ENCODE measurements at places on chromosomes 1 and 21.

DNA sequence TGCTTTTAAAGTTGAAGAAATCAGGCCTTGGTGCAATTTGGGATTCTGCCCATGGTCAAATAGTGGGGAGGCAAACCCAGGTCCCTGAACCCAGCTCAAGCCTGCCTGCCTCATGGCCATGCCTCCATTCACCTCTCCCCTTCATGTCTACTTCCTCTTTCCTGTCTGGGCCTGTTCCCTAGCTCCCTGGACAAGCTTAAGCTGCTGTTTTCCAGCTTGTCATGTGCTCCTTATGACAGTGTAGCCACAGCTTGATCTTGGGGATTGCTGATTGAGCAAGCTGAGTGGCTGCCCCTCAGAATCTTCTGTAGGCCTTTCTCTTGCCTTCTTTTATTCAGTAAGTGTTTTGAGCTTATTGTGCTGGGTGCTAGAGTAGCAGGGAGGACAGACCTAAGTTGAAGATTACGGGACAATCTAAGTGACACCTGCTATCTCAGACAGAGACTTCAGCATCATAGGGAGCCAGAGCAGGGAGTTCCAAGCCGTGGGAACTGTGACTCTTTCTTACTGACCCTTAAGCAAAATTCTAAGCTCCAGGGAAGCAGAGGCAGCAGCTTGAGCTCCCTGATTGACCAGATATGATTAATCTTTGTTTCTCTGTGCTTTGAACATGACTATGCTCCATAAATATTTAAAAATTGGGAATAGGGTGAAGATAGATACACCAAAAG is 520 bp upstream of the MR1 start:
- DNase-seq, result peak; percentile 63

DNA sequence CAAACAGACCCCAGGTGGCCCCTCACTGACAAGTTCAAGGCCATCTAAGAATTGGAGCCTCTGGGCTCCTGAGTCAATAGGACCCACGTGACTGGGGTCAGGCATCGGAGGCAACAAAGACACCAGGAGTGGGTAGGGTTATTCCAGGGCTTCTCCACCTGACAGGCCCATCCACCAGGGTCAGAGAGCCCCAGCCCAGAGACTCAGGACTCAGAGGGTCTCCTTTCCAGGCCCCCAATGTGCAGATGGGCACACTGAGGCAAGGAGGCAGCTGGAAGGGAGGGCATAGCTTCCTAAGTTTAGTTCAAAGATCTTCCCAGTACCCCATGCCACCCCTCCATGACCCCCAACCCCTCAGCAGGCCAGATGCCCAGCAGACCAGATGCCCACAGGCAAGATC is 388.6 kb downstream of the MATN1 start:
- DNase-seq, result no peak

DNA sequence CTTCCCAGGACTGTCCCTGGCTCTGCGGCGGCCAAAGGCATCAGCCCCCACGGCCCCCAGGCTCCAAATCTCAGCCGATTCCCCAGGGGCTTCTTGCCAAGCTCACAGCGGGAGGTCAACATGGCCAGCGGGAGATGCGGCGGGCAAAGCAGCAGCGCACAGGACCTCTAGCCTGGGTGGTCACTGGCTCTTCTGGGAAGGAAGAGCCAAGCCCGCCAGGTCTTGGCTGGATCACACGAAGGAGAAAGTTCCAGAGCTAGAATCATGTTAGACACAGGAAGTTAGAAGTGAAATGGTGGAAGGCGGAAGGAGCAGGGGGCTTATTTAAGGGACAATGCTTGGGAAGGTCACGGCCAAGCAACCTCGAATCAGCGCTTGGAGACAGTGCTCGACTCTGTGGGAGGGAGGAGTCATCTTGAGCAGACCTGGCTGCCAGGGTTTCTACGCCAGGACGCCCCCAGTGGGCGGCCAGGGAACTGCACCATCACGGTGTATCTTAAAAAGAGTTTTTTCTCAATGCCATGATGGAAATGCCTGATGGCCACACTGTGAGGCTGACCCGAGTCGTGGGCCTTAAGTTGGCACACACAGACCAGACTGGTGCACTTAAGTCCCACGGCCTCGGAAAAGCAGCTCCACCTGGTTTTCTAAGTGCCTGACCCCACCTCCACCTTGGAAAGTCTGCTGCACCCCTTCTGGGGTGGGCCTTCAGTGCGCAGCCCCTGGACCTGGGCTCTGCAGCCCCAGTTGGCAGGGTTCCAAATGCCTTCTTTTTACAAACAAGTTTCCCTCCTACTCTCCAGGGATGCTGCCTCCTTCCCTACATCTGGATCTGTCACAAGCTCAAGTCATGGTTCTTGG is 29.3 kb downstream of the SLC66A1 start:
- DNase-seq, result peak; percentile 31

GRCh38 chr1:93339171-93339697 is 6.5 kb upstream of the DR1 start:
- no peak for DNase-seq

GRCh38 chr1:168136709-168137514 is at the start of gene GPR161:
GPR161 (minus strand) TSS chr1:168136930; CDS start chr1:168104850, 32,080 bp downstream.
- peak; percentile 29 for DNase-seq

DNA sequence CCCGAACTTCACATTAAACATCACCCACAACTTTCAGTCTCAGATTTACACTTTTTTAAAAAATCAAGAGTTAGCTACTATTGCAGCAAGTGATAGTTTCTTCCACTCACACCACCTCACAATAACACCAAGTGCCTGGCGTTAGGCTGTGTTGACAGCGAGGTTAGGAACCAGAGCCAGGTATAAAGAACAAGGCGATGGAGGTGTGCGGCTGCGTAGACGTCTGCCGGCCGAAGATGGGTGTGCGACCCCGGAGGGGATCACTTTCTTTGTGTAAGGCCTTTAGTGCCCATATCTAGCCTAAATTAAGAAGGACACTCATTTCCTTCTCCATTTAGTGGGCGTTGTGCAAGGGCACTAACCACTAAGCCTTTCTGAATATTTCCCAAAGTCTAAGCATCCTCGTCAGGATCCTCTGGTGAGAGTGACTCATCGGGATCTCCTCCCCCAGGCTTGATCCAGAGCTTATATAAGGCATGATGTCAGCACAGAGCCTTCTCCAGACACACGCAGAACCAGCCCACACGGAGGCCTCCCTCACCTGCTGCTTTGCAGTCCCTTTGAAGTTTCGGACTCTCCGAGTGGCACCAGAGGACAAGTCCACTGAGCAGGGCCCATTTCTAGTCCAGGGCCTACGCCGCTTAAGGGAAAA is 11.8 kb downstream of the NHLH2 start:
- no peak for DNase-seq

DNA sequence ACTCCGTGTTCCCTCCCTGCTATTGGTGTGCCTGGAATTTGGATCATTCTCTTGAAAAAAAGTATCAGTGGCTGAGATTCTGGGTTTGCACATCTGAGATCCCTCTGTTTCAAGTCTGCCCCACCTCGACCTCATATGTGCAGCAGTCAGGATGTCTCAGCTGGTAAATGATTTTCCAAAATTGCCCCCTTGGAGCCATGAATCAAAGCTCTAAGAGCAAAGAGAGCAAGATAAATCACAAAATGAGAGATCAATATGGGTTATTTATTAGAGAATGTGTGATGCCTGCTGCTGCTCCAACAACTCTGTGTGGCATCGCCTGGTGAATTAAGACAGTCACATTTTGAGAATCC is 8.5 kb downstream of the CRP start:
- no peak for DNase-seq

DNA sequence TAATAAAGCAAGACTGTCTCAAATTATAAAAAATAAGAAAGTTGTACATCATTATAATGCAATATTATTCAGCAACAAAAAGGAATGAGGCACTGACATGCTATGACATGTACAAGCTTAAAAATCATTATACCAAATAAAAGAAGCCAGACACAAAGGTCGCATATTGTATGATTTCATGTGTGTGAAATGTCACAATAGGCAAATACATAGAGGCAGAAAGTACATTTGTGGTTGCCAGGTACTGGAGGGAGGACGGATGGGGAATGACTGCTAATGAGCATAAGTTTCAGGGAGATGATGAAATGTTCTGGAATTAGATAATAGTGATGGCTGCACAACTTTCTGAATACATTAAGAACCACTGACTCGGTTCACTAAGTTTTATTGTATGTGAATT is 73.6 kb upstream of the NBPF3 start:
- no peak for DNase-seq

GRCh38 chr1:237386362-237387143 is 344.6 kb downstream of the RYR2 start:
- DNase-seq, result no peak

- DNase-seq, result peak; percentile 47
Measured at GRCh38 chr1:12604114-12604874, 13.7 kb downstream of the DHRS3 start.

- DNase-seq, result no peak
Measured at GRCh38 chr1:174337000-174337681, 110.6 kb upstream of the GPR52 start.

GRCh38 chr1:2303781-2304180 is 75.7 kb downstream of the SKI start:
- no peak for DNase-seq

DNA sequence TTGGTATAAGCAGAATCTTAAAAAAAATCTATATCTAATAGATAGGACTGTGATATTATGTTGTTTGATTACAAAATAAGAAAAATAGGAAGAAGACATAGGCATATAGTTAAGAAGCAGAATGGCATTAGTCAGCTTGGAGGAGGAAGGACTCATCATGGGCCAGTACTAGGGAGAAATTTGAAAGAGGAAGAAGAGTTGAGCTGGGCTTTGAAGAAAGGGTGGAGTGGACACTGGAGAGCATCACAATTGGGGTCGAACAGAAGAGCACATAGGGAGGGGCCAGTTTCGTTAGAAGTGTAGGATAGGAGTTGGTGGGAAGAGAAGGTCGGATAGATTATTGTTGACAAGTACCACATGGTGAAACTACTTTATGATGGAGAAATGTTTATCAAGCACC is 129.3 kb downstream of the CACHD1 start:
- no peak for DNase-seq

GRCh38 chr1:198328458-198329032 is 171.7 kb downstream of the NEK7 start:
- DNase-seq, result no peak

- DNase-seq, result no peak
Measured at GRCh38 chr21:29293495-29293894, 5.2 kb upstream of the BACH1 start.

- DNase-seq, result no peak
Measured at GRCh38 chr1:198647055-198647454, 8.2 kb downstream of the PTPRC start.

DNA sequence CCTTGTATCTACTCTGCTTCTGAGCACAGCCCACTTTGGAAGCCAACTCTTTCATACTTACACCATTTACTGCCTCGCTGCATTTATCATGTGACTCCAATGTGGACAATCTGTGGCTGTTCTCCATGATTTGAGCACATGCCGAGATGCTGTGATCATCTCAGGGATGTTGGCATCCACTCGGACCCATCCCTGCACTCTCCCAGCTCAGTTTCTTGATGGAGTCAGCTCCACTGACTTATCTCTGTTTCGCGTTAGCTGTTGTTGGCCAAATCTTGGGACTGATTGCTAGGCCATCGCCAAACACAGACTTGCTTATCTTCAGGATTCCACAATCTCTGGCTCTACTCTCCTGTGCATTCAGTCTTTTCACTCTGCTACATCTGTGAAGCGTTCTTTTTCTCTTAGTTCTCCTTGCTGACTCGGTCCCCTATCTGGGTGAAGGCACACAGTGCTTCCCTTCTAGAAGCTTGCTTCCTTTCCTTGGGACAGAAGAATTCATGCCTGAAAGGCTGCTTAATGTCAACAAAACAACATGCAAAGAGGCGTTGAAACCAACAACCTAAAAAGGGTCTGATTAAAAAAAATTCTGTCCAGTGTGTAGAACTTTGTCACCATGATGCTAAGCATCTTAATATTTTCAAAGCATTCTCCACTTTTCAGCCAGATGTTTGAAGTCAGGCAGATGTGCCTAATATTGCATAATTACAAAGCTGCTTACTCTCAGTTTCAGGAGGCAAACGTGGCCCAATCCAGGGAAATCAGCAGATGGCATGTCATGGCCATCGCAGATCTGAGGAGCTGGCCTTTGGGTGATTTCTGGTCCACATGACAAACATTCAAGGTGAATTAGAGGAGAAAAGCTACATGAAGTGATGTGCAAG is 120.7 kb downstream of the NGF start:
- DNase-seq, result no peak

DNA sequence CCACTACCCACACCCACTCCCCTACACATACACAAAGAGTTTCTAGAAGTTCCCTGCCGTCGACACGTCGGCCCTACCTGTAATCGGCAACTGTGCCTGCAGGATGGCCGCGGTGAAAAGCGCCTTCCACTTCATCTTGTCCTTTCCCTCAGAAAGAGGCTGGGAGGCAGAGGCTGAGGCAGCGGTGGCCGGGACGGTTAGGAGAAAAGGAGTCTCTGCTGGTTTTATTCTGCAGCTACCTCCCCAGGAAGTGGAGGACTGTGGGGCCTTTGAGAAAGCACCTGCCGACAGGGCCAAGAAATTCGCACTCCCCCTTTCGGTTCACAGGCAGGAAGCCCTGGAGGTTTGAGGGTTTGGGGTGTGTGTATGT is at the start of gene CD247:
TSS of gene CD247 (minus strand) at position 199 of the 370 bp plus-strand sequence. CDS start at position 135, 64 bp downstream.
- DNase-seq, result no peak

- DNase-seq, result peak; percentile 61
Measured at GRCh38 chr1:41898191-41898713, 20.5 kb downstream of the HIVEP3 start.

DNA sequence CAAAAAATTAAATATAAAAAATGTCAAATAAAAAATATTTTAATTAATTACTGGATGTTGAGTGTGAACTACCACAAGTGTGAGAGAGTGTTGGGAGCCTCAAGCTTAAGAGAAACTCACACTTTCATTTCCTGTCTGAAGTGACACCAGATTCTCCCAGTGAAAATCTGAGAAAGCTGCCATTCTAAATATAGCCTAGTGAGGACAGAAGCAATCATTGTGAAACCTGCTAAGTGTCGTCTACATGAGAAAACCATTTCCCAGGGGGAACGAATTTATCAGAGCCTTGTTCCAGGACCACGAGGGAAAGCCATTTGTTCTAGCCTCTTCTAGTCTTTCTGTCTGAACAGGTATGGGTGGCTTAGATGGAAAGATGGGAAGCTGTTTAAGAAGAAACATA is 329.3 kb upstream of the PRMT6 start:
- no peak for DNase-seq

DNA sequence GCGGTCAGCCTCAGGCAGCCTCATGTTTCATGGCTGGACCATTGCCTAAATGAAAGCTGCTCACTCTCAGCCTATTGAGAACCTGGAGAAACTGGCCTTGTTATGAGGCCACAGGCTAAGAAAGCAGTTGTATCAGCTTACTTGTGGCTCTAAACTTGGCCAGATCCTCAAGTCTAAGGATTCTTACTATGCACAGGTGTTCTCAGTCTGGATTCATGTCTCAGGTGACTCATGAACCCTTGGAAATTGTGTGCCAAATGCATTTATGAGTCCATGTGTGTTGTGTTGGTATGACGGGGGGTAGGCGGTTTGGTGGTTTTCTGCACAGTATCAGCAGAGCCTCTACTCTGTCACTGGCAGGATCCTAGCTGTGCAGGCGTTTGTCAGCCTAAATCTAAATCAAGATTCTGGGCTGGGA is 90.4 kb downstream of the ROR1 start:
- no peak for DNase-seq
